ENCODE measurements at places on chromosomes 4 and X. TPM values are rescaled to one million over a fixed set of nuclear protein-coding genes. Genes with fewer than 3 reads are reported as not detected.

DNA sequence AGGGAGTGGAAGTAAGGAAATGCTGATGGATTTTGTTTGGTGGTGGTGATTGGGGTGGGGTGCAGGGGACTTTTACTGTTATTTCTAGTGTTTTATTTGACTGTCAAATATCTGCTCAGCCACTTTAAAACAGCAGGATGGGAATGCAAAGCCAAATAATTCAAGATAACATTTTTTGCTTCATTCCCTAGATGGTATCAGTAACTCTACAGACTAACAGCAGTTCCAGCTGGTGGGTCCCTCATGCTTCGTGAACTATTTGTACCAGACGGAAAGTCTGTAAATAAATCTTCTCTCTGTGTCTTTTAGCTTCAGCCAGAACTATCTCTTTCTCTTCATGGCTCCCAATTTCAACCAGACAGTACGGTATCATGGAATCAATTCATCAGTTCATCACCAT, 27.5 kb downstream of the GPR143 start:
- no peak for DNase-seq

DNA sequence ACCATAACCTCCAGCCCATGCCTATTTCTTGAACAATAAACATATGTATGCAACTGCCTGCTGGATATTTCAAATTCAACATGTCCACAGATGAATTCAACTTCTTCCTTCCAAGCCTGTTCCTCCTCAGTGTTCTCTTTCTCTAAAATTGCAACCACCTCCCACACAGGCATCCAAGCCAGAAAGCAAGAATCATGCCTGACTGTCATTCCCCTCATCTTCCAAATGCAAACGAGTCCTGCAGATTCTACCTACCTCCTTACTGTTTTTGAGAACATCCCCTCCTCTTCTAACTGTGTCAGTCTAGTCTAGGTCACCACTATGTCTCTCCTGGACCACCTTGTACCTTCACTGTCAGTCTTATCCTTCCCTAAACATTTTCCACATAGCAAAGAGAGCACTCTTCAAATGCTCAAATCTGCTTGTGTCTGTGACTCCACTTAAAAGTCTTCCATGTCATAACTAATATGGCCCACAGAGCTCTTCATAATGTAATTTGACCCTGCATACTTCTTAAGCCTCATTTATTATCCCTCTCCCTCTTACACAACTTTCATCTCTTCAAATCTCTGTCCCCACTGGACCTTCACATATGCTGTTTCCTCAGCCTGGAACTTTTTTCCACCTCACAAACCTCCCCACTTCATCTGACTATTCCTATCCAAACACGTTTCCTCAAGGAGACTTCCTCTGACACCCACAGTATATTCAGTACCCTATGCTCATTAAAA, 25.7 kb downstream of the MAPK10 start:
- no peak for DNase-seq

DNA sequence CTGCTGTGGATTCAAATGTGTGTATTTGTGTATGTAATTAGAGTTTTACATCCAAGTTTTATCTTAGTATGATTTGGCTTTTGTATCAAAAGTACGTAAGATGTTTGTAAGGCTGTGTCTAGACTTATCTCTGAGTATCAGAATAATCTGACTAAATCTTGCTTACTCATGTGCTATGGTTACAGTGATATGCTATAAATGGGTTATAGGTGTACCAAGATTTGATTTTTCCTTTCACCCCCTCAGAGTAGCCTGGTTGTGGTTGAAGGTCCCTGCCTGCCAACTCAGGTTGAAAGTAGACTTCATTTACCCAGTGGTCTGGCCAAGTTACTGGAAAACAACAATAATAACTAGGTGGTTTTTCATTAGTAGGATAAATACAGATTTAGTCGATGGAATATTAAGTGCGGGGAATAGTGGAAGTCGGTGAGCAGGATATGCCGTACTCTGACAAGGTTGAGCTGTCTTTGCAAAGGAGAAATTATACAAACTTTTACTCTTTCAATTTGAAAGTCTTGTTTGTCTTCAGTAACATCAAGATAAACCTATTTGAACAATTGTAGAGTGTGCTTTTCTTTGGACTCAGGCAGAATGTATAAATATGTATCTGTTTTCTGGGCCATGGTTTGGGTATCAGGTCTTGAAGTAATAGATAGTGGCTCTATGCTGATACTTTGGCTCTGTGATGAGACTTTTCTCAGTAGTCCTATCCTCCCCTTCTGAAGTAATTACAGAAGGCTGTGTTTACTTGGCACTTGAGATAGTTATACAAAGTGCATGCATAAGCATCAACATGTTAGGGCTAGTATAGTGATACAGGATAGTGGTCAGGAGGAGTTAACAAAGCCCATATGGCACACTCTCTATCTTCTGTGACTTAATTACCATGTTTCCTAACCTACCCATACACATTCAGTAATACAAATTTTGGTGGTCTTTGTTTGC, 23.7 kb downstream of the BMP2K start:
- DNase-seq = no peak

- no peak for DNase-seq
These were observed 1526.1 kb downstream of the STIM2 start for GRCh38 chr4:28386776-28387175.

The BGN gene
- not detected for total RNA-seq

The TAF7L gene
- not detected for total RNA-seq

- no peak for DNase-seq
These were observed 298.9 kb upstream of the PUDP start for GRCh38 chrX:7446815-7447214.

The PLCXD1 gene
- total RNA-seq = 35.8 TPM

The MEPE gene
- total RNA-seq = not detected

The IGSF1 gene
- not detected for total RNA-seq

DNA sequence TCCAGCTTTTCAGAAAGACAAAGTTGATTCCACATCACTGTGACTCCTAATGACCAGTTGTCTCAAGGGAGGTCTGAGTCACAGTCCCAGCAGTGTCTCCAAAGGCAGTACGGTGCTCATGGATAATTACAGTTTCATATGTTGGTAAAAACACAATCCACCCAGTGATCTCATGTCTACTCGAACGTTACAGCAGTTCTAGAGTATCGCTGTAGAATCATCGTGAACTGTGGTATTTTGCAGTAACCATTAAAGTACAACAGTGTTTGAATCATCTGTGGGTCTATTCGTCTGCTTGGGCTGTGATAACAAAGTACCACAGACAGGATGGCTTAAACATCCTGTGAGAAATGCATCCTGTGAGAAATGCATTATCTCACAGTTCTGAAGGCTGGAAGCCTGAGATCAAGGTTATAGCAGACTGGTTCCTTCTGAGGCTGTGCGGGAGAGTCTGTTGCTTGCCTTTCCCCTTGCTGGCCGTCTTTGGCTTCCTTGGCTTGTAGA, 121.1 kb upstream of the SORBS2 start:
- peak; percentile 8 for DNase-seq
